ENCODE measurements at places on chromosomes 3 and 15.

- no peak for DNase-seq
Measured at GRCh38 chr3:149085828-149086231, 503 bp downstream of the HLTF start.

- DNase-seq: peak; percentile 77
Measured at GRCh38 chr3:23805633-23806533, at the start of gene UBE2E1. TSS of gene UBE2E1 (plus strand) at chr3:23805955. CDS start at chr3:23807270, 1,315 bp downstream.

DNA sequence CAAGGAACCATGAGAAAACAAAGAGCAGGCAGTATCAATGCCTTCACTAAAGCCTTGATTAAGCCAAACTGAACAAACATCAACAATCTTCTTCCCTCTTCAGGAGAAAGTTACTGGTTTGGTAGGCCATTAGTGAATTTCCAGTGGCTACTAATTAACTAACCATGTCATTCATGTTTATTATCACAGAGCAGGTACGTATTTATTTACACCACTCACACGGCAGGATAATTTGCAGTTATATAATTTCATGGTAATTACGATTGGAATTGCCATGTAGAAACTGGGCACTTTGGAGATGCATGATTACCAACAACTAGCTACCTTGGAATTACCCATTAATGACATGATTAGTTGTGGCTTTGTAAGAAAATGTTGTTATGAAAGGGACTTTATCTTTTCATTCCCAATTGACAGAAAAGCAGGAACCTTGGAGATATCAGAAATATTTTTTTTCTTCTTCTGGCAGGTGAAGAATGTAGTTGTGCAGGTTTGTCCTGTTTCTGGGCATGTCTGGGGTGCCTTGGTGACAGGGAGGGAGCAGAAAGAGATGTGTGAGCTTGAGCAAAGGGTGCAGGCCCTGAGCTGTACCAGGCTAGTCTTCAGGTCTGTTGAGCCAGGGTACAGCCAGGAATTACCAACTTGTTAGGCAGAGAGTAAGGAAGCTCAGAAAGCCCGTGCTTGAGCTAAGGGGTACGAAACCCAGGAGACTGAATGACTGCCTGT is 310.7 kb downstream of the RORA start:
- no peak for DNase-seq

DNA sequence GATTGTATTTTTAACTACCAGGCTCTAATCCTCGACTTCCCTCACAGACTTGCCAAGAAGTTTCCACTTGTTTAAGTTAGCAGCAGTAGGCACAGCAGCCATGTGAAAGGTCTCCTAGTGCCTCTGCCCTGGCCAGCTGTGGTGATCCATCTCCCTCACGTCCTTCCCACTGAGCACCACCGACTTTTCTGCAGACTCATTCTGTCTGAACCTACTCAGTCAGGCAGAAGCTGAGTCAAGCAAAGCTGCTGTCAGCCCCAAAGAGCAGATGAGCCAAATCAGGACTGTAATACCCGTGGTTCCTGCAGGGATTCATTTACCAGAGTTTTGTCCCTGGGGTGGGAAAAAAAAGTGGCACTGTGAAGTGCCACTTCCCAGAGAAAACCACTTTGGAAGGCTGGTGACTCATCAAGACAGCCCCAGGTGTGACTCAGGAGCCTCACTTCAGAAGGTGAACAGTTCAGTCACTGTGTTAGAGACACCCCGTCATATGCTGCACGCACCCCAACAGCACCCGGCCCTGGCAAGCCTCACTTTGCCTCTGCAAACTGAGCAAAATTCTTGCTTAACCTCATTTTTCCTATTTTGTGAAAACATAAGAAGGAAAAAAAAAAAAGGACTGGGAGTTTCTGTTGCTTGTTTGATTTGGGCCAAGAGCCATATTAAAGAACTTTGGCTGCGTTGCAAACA is 76.0 kb downstream of the WWTR1 start:
- peak; percentile 51 for DNase-seq

GRCh38 chr3:175200391-175201095 is 341.4 kb downstream of the NAALADL2 start:
- DNase-seq: no peak

GRCh38 chr3:36876181-36876936 is 68.5 kb downstream of the TRANK1 start:
- no peak for DNase-seq

DNA sequence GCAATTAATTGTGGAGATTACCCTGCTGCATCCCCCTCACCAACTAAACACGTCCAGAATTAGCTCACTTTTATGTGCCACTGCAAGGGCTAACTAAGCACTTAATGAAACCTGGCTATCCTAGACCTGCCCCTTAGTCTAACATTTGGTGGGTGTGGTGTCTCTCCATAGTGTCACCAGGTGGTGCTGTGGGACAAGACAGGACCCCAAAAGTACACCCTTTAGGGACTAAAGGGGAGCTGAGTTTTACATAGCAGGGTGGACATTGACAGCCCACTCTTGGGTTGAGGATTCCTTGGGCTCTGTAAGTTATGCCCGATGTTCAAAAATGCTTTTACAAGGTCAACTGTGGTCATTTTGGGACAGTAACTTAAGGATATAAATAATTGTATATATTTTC is 5.7 kb downstream of the DUT start:
- DNase-seq: no peak

DNA sequence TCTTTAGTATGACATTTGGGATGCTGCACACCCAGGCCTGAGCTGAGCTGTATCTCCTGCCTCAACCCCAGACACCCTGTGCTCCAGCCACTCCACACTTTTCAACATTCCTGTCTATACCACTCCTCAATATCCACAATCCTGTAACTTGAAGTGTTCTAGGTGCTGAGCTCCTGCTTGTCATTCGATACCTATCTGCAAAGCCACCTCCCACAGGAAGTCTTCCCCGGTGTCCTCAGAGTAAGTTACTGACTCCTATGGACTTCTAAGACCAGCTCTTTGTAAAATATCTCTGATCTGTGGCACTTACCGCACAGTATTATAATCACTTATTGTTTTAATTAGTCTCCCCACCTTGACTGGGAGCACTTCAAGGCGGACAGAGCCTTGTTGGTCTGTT is 1.2 kb upstream of the CAV3 start:
- no peak for DNase-seq

GRCh38 chr3:183584246-183584913 is 28.9 kb upstream of the KLHL6 start:
- no peak for DNase-seq

DNA sequence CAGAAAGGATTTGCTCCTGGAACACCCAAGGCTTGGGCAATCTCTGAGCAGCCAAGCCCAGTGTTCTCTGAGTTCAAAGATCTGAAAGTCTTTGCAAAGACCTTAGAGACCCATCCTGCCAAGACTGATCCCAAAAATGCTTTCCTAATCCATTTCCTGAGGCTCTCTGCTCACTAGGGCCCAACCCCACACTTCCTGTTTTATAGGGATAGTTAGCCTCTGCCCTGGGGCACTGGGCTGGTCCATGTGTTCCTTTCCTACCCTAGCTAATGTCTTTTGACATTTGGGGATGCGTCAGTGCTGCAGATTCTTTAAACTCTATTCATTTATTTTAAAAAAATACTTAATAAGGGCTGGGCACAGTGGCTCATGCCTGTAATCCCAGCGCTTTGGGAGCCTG is 372.7 kb downstream of the ROBO2 start:
- no peak for DNase-seq

DNA sequence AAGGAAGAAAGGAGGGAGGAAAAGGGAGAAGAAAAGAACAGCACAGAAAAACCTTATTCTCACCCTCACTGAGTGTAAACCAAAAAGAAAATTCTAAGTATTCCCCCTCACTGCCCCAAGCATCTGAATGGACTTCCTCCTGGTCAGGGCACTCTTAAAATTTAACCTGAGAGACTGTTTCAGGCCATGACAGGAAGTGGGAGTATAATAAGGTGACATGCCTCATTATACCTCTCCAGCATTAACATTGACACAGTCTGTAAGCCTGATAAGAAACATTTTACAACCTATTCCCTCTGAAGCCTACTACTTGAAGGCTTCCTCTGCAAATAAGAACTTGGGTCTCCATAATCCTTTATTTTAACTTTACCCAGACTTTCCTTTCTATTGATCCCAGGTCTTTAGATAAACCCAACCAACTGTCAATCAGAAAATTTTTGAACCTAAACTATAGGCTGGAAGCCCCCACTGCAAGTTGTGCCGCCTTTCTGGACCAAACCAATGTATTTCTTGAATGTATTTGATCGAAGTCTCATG is 41.7 kb downstream of the SLCO2A1 start:
- DNase-seq: no peak

GRCh38 chr3:107153981-107154380 is 223.3 kb upstream of the CCDC54 start:
- DNase-seq: no peak

- DNase-seq: no peak
Measured at GRCh38 chr3:171347301-171348039, 112.7 kb downstream of the TNIK start.
